Calu3 (cell line): ENCODE measurements at places on chromosomes 12 and 14. TPM values are rescaled to one million over a fixed set of nuclear protein-coding genes. Genes with fewer than 3 reads are reported as not detected.

The EMP1 gene
- 128 and 146 TPM in 2 replicates for total RNA-seq

The PMEL gene
- 1.6 and 2.1 TPM in 2 replicates for total RNA-seq

The VRTN gene
- not detected in 2 replicates for total RNA-seq

The ARHGEF25 gene
- 2.2 and 4.7 TPM in 2 replicates for total RNA-seq

The CLEC6A gene
- not detected in 2 replicates for total RNA-seq

The SLC17A8 gene
- total RNA-seq: not detected in 2 replicates

The ZNF839 gene
- 18.3 and 21.7 TPM in 2 replicates for total RNA-seq

The ISCA2 gene
- total RNA-seq: 23.7 and 26.9 TPM in 2 replicates

The ASPG gene
- not detected in 2 replicates for total RNA-seq

The DAO gene
- not detected in 2 replicates for total RNA-seq

The FAR2 gene
- total RNA-seq: 20.8 and 24.0 TPM in 2 replicates

The KRT71 gene
- total RNA-seq: not detected in 2 replicates

The ERBB3 gene
- 170 and 183 TPM in 2 replicates for total RNA-seq

The FAM186B gene
- 0.29 and 0.47 TPM in 2 replicates for total RNA-seq

The PLXNC1 gene
- total RNA-seq: 1.3 and 2.3 TPM in 2 replicates

The MUCL1 gene
- total RNA-seq: not detected in 2 replicates

The GEMIN2 gene
- 15.5 and 20.1 TPM in 2 replicates for total RNA-seq

The ASCL4 gene
- not detected in 2 replicates for total RNA-seq

The CLEC1B gene
- not detected in 2 replicates for total RNA-seq

The SRSF5 gene
- 253 and 256 TPM in 2 replicates for total RNA-seq

The SRGAP1 gene
- 28.3 and 29.3 TPM in 2 replicates for total RNA-seq

The TAS2R50 gene
- 1.8 TPM in 2 replicates for total RNA-seq

The LPAR5 gene
- 2.5 and 3.2 TPM in 2 replicates for total RNA-seq

The RPS6KA5 gene
- total RNA-seq: 9.7 and 10.3 TPM in 2 replicates

The AMN gene
- 13.7 and 17.0 TPM in 2 replicates for total RNA-seq

The LTBP2 gene
- total RNA-seq: 1.3 and 4.3 TPM in 2 replicates

The HOXC4 gene
- 0.44 and 0.57 TPM in 2 replicates for total RNA-seq

The ACACB gene
- total RNA-seq: 6.2 and 6.8 TPM in 2 replicates

The CLEC9A gene
- not detected in 2 replicates for total RNA-seq

The OR6C68 gene
- total RNA-seq: not detected in 2 replicates

The KRT75 gene
- total RNA-seq: not detected in 2 replicates

The PLEKHG7 gene
- 1.3 and 2.5 TPM in 2 replicates for total RNA-seq

The ACSM4 gene
- not detected in 2 replicates for total RNA-seq

The RNASE13 gene
- not detected in 2 replicates for total RNA-seq

The GLIPR1L2 gene
- 0.76 TPM in 1 of 2 replicates, not detected in the other for total RNA-seq
